ENCODE measurements at places on chromosomes 1 and 21.

- no peak for DNase-seq
Measured at GRCh38 chr1:154896771-154897286, 26.7 kb upstream of the KCNN3 start.

DNA sequence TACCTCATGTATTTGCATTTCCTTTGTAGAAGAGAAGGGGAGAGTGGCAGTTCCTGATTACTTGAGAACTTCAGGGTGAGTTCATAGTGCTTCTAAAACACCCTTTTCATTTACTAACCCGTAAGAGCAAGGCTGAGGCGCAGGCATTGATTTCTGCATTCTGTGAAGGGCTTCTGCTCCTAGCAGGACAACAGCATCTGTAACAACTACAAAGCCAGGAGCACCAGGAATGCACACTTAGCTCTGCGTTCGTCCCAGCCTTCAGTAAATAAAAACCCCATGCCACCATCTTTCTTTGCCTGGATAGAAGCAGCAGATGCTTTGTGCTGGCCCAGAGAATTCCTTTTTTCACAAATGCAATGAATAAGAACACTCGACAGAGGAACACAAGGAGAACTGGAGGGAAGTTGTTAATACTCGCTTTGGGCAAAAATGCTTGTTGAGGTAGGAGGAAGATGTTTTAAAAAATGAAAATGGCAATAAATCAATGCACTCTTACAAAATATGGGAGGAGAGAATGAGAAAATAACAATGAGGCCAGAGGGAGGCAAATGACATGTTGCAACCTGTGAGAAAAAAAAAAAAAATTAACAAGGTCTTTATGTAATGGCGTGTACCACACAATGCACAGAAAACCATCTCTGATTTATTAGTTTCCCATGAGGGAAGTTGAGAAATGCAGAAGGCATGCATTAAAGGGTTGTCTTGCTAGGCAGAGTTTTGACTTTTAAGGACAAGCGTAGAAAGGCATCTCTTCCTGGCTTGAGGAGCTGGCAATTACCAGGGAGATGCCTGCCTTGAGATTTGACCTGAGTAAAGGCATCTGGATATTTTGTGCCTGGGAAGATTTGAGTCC lies 418.8 kb downstream of the DISC1 start:
- DNase-seq: peak; percentile 24

- DNase-seq: no peak
Measured at GRCh38 chr1:54787604-54788003, 13.5 kb downstream of the TTC22 start.

GRCh38 chr1:43274125-43274803 lies 4.5 kb downstream of the TMEM125 start:
- DNase-seq: peak; percentile 60

GRCh38 chr1:184270556-184270955 lies 116.3 kb upstream of the C1orf21 start:
- peak; percentile 46 for DNase-seq

DNA sequence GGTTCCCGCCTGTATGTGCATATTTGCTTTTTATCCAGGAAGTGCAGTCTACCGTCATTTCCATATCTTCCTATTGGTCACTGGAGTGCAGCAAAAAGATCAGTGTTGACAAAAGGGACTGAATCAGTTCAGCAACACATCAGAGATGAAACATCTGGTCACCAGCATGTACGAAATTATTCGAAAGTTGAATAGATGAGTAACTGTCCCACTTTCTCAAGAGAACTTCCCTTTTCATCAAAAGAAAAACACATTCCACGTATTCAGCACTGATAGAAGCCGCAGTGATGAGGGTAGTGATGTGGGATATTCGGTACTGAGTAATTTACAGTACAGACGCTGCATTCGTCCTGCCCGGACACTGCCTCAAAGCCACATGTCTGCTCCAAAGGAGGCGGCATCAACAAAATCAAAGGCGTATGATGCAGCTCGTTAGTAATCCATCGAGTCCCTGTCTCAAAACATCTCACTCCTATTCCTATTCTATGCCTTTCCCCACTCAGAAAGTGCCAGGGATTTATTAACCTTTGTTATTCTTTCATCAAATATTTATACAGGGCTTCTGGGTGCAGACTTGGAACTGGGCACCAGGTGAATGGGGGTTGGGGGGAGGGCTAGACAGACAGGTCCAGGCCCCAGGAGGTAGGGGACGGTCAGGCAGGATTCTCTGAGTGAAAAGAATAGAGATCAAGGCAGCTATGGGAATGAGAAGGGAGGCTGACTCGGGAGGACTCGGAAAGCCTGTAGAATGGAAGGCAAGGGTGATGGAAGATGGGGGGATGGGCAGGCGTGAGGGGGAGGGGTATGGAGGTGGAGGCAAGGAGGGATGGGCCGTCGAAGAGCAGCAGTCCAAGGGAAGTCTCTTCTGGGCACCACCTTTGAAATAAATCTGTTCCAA lies 79.5 kb upstream of the SLC45A1 start:
- DNase-seq: peak; percentile 92

- no peak for DNase-seq
Measured at GRCh38 chr1:54805981-54806381, 4.9 kb upstream of the TTC22 start.

DNA sequence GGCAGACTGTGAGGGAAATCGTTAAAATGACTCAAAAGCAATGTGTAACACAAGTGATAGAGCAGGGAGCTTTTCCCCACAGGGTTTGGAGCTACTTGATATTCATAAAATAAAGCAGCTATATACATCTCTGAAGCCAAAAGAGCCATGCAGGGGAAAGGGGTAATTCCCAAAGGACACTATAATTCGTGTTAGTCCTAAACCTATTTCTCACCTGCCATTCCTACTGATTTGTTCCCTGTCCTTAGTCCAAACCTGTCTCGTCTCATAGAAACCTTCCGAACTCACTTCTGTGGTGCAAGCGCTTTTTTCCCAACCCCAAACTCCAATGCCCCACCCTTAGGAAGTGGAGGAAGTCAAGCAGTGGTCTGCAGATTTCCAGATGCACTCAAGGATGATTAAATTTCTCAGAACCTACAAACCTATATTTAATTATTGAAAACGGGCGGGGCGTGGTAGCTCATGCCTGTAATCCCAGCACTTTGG lies 946 bp upstream of the HNRNPR start:
- peak; percentile 35 for DNase-seq

GRCh38 chr21:38293765-38294164 lies 37.0 kb downstream of the KCNJ15 start:
- DNase-seq: no peak

DNA sequence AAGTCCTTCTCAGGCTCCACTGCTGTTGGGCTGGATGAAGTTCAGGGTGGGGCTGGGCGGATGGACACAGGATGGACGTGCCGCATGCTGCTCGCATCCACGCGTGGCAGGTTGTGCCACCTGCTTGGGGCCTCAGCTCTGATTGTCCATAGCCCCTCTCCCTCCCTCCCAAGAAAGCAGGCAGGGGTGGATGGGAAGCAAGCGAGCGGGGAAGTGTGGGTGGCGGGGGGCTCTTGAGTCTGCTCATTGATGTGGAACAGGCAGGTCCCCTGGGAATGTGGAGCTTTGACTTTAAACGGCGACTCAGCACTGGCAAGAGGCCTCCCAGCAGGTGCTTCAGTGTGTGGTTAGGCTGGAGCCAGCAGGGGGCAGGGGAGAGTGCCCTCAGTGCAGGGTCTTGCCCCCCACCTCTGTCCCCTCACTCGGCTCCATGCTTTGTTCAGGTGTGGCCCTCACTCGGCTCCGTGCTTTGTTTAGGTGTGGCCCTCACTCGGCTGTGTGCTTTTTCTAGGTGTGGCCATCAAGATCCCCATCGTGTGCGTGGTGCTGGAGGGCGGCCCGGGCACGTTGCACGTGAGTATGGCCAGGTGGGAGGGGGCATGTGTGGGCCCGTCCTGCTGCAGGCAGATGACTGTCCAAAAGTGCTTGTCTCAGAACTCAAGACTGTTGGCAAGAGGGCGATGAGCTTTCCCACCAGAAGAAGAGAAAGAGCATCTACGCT lies 23.9 kb downstream of the TRPM2 start:
- DNase-seq: no peak

DNA sequence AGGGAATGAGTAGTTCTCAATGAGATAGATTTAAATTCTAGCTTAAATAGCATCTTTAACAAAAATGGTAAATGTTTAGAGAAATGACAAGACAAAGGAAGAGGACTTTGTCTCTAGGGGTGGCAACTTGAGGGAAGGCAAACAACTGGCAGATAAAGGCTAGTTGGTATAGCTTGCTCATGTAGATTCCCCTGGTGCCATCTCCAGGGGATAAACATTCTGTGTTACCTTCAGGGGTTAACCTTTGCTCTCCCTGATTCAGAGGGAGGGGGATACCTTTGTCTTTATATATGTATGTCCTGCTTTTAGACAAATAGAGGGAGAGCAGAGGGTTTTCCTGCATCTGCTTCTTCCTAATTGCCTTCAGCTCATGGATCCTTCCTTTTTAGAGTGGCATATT lies 153.7 kb upstream of the L1TD1 start:
- DNase-seq: no peak

DNA sequence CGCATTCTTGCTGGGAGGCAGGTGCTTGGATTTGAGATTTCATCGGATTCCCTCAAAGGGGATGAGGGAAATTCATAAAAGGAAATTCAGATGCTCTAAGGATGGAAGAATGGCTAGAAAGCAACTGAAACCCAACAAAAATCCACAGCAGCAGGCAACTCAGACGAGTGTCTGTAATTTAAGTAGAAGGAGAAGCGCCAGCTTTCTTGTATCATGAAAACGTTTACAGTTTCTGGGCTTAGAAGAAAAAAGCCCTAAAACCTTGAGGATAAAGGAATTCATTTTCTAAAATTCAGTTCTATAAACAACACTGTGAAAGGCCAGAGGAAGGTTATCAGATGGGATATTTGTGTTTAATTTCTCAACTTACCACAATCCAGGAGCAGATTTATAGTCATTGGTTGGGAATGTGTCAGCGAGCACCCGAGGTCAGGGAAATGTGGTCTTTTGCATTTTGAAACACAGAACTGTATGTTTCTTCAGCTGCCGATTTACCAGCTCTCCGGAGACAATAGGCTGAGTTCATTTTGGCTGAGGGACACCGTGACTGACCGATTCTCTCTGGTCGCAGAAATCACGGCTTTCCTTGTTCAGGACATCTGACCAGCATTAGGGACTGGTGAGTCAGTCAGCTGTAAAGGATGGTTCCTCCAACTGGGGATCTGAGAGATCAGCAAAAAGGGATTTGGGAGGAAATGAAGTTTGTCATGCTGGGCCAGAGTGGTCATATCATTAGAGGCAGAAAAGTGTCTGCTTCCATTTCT lies 111.6 kb upstream of the ERRFI1 start:
- peak; percentile 92 for DNase-seq

- no peak for DNase-seq
Measured at GRCh38 chr21:18089786-18090185, 154.8 kb upstream of the CHODL start.

GRCh38 chr1:153242160-153242559 lies 17.3 kb upstream of the LORICRIN start:
- DNase-seq: no peak

- DNase-seq: no peak
Measured at GRCh38 chr1:243390162-243390791, 134.4 kb downstream of the SDCCAG8 start.

DNA sequence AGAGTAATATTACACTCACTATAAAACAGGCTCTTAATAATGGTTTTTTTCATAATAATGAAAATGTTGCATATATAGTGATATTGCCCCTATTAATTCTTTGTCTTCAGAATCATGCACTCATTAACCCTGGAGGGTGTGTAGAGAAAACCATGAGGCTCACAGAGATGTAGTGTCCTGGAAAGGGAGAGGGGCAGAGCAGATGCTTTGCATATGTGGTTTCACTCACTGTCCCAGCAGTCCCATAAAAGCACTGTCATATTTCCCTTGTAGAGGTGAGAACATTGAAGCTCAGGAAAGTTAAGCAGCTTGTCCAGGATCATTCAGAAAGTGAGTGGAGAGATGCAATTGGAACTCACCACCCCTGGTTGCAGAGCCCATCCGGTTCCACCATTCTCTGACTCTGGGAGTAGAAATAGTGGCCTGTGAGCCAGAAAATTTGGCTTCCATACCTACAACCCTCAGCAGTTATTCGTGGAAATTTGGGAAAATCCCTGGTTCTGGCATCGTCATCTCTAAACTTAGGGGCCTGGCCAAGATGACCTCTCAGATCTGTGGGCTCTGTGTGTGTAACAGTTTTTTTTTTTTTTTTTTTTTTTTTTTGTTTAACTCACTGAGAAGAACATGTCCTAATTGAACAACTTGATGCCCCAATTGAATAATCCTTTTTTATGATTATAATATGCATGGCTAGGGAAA lies 86.4 kb downstream of the RGL1 start:
- DNase-seq: no peak

DNA sequence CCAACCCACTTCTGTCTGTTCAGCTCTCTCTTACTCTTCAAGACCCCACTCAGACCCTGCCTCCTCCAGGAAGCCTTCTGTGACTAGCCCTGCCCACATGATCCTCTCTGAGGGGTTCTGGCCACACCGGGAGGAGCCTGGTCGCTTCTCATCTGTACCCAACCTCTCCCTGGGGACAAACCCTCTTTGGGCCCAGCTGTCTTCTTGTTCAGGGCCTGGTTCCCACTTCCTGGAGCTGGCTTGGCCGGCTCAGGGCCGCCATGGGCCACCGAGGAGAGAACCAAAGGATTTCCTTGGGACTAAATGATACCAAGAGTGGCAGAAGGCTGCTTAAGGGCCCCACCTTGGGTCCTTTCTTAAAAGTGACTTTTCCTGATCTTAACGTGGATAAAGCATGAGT lies 124.7 kb upstream of the ZBTB40 start:
- no peak for DNase-seq

DNA sequence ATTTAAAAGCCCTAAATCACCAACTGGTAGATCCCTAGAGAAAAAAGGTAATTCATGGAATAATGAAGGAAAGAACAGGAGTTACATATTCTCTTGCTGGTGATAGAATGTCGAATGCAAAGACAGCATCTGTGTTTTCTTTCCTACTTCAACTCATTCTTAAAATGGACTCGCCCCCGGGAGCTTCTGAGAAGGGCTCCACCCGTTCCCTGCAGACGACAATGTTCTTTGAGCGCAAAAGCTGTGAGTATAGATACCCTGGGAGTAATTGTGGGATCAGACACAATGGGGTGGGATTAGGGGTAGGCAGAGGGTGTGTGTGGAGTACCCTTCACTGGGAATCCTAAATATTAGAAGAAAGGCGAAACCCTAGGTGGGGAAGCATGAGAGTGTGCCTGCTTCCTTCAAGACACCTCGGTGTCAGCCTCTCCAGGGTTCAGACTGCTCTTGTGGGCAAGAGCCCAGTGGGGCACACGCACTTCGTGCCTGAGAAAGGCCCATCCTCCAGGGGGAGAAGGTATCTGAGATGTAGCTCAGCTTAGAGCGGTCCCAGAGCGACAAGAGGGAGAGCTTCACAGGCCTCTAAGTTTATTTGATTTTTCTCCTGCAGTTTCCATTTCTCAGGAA lies 123.3 kb upstream of the DPYD start:
- no peak for DNase-seq

DNA sequence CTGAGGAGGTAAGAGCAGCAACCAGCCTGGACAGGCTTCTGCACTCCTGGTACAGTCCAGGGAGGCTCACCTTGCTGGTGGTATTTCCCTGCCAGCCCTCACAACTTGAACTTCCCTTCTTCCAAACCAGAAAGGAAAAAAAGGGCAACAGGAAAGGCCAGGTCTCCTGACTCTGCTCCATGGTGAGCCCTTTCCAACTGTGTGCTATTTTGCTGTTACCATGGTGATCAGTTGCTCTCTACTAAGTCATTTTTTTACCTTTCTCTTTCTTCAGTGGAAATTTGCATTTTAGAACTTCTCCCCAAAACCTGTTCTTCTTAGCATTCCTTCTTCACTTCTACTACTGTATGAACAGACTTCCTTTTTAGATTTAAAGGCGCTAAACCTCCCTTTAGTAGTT lies 164.3 kb downstream of the GRIK1 start:
- no peak for DNase-seq

- no peak for DNase-seq
Measured at GRCh38 chr1:15110128-15110866, 43.2 kb upstream of the TMEM51 start.

GRCh38 chr1:183477986-183478781 lies 5.9 kb downstream of the SMG7 start:
- DNase-seq: no peak
